NCI-H774 (cell line): ENCODE measurements at places on chromosomes 7 and 10.

DNA sequence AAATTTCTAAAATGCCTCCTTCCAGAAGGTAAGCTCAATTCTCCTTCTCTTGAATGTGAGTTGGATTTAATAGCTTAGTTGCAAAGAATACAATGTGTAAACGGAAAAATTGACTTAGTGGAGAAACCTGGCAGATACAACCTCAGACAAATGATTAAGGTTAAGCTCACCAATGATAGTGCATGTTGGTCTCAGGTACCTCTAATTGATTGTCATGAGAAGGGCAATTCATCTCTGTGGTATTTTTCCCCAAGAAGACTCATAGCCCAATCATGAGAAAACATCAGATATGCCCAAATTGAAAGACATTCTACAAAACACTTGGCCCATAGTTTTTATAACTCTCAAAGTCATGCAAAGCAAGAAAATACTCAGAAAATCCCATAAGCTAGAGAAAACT is 36.2 kb upstream of the TMEM106B start:
- DNase-seq: no peak

DNA sequence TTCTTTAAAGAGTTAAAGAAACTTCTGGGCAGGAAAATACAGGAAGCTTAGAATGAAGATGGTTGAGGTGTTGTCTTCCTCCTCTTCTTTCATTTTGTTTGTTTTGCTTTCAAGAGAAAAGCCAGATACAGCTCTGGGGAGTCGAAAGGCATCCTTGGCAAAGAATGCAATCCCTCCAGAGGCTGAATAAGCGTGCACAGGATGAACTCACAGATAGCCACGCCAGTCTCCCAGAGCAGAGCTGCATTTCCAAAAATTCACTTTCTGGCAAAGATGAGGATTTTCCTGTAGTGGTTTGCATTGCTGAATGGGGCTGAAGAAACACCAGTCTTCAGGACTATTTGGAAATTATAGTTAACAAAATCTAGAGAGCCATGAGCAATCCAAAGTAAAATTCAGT is 336.4 kb downstream of the NRG3 start:
- DNase-seq: no peak

- DNase-seq: no peak
Observed at GRCh38 chr10:4846775-4847174, 20.8 kb downstream of the AKR1E2 start.

DNA sequence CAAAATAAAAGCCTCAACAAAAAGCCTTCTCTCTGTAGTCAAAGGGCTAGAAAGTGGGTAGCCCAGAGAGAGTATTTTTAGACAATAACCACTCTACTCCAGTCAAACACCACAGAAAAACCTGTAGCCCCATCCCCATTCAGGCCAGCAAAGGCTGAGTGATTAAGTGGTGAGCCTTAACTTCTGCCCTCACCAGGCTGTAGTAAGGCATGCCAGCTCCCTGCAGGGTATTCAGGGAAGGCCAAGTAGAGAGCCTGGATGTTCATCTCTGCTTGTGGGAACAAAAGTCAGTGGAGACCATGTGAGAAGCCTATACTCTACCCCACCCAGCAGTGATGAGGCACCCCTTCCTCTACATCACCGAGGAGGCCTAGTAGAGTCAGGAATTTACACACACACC is 51.2 kb downstream of the HIF1AN start:
- no peak for DNase-seq

- no peak for DNase-seq
Observed at GRCh38 chr10:3704565-3705325, 80.3 kb downstream of the KLF6 start.

- no peak for DNase-seq
Observed at GRCh38 chr10:63346015-63346441, 119.7 kb downstream of the JMJD1C start.

DNA sequence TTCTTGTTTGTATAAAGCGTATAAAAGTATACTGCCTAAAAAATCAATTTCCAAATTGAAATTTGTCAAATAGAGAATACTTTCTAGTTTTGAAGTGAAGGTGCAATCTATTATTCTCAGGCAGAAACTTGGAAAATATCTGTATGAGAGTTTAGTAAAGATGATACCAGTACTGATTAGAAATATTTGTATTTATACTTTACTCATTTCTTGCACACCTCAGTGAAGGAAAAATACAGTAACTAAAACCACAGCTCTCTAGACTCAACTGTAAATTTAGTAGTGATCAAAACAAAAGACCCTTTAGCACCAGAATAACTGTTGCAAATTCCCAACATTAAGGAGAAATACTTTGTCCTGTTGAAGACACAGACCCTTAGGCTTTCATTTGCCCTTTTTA is 71.3 kb upstream of the CYP26C1 start:
- no peak for DNase-seq

DNA sequence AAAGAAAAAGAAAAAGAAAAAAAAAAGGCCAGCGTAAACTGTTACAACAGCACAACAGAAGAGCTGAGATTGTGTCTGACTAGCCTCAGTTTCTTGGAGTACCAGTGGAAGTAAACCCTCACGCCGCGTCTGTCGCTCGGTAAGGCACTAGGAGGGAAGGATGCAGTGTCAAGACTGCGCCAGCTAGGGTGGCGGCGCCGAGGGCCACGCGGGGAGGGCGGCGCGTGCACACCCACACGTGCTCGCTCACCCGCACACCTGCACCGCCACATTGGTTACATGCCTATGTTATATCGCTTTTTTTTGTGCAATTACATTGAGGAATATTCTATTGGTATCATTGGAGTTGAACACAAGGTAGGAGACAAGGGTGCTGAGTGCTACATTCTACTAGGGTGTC is 48.2 kb downstream of the CLEC2L start:
- no peak for DNase-seq

DNA sequence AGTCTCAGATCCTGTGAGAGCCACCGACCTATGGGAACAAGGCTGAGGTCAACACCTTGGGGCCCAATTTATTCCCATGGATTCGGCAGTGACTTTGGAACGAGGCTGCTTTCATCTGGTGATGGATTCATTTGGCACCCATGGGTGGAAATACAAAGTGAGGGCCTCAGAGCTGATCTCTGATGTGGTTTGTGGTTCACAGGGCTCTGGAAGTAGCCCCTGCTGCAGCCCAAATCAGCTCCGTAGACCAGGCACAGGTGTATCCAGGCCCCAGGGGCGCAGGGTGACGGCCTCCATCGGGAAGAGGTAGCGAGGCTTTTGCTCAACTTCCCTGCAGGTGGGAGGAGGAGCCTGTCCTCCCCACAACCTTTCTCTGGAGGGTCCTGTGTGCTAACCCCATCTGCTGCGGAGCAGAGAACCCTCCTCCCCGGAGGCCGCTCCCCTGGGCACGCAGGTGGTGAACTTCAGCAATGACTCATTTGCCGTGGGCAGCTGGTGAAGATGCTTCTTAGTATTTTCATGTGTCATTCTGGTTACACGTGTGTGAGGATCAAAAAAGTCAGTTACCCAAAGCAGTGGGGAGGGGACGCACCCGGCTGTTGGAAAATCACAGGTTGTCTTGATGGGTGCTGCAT is 7.5 kb upstream of the JAKMIP3 start:
- no peak for DNase-seq

GRCh38 chr10:73995035-73995358 is 2.9 kb upstream of the VCL start:
- DNase-seq: no peak

GRCh38 chr7:134988161-134988560 is 1.9 kb downstream of the AGBL3 start:
- DNase-seq: no peak

DNA sequence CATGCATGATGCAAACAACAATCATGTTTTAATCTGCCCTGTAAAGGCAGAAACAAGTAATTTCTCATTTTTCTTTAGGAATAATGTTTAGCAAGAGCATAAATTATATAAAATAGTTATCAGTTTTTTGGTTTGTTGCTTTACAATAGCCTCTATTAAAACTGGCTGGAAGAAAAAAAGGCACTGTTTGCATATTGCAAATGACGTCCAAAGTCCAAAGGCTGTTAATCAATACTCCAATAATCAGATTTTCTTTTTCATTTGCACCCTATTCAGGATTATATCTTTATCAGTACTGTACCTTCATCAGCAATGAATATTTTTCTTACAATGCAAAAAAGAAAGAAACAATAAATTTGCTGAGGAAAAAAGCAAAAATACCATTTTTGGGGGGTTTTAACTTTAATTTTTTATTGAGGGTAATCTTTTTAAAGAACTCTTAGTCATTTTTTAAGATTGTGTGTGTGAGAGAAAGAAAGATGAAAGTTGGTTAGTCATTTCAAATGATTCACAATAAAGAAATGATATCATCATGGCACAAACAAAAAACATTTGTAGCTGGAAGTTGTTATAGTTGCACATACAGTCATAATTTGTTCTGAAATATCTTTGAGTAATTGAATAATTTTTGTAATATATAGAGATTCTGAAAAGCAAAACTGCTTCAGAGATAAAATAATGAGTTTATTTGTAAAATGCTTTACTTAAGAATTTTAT is 44.4 kb upstream of the AKR1C2 start:
- DNase-seq: no peak

DNA sequence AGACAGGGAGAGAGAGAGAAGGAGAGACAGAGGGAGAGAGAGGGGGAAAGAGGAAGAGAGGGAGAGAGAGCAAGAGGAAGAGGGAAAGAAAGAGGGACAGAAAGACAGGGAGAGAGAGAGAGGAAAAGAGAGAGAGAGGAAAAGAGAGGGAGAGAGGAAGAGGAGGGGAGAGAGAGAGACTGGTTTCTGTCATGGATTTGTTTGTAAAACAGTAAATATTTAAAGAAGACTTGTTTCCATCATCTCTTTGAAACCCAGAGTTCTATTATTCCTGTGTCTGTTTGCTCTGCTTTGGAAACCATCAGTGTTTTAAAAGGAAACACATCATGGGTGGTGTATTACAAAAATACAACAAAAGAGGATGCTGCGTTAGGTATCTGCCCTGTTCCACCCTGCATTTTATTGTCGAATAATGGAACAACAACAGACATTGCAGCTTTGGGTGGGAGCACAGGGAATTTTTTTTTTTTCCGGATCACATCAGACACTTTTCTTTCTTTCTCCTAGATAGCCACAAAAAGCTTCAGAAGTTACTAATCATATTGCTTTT is 150.7 kb upstream of the RSU1 start:
- DNase-seq: no peak

- no peak for DNase-seq
Observed at GRCh38 chr10:80283536-80284199, 5.8 kb downstream of the MAT1A start.

- DNase-seq: no peak
Observed at GRCh38 chr10:93254180-93254853, 180.6 kb downstream of the CYP26A1 start.

- DNase-seq: no peak
Observed at GRCh38 chr7:155306673-155307470, 9.2 kb downstream of the INSIG1 start.

DNA sequence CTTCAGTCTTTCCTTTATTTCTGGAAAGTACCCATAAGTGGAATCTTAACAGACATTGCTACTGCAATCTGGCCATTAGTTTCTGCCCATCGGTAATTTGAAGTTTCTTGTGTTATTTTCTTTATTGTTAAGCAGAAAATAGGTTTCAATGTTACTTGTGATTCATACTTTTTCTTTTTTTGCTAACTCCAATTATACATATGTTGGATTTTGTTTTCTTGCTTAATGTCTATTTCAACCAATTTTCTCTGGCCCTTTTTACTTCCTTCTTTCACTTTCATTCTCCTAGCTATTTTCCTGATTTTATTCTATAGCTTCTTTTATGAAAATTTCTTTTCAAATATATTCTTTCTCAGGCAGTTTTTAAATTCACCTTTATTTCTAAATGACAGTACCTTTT is 457.4 kb downstream of the TCERG1L start:
- no peak for DNase-seq

- DNase-seq: no peak
Observed at GRCh38 chr7:121187676-121188075, 141.1 kb upstream of the WNT16 start.

DNA sequence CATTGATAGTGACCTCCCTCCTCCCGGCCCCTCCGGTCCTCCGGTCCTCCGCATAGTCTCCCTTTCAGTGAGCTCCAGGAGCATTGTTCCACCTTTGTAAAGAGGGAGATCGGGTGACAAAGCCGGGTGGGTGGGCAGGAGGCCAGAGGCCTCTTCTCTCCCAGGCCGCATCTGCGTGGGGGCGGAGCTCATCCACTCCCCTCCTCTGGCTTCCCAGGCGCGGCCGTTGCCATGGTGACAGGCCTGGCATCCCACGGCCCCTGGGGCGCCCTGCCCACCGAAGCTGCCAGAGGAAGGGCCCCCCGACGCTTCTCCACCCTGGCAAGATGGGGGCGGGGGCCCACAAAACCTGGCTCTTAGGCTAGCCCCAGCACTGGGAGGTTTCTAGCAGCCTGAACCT is 4.4 kb upstream of the FZD9 start:
- DNase-seq: peak; percentile 50

DNA sequence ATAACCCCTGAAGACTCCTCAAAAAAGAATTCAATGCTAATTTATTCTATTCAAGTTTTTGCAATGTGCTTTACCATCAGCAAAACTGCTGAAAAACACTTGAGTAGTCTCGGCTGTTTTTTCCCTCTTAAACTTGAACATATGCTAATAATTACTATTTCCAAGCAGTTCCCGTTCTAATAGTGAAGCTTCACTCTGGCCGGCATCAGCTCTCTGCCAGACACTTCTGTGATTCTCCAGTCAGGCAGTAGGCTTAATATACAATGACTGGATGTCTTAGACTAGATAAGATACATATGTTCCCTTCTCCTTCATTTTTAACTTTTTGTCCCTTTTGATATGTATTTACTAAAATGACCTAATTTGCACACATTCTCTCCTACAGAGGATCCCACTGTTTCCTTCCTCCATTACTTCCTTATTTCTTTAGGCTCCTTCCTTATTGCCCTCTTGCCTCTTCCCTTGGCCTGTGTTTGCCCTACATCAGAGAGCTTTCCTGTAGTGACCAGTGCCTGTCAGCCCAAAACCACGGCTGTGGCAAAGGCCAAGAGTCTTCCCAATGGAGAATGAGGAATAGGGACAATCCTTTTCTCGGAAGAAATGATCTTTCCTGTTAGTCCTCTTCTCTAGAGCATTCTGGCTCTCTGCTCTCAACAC is 23.5 kb downstream of the HEPACAM2 start:
- no peak for DNase-seq

- no peak for DNase-seq
Observed at GRCh38 chr10:58574058-58574457, 61.4 kb downstream of the BICC1 start.

GRCh38 chr7:27116031-27116961 is 13.8 kb upstream of the HOXA2 start:
- no peak for DNase-seq

DNA sequence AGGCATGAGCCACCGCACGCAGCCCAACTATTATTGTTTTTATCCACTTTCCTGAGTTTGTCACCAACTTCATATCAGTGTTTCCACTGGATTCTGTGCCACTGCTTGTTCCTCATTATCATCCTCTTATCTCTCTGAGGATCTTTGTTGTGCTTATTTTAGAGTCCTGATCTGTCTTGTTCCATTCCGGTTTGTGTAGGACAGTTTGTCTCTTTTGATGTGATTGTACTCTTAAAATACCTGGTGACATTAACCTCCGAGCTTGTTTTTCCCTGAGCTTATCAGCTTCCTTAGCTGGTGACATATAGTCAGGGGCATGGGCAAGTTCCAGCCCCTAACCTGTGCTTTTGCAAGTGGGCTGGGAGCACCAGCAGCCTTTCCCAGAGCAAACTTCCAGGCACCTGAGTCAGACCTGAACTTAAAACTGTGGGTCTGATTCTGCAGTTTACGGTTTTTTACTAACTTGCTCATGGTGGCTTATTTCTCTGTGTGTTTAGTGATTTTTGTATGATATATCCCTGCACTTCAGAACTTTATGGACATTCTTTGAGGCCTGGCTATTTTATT is 23.1 kb upstream of the FMC1 start:
- no peak for DNase-seq
